Stimulated activated CD8-positive, alpha-beta memory T cell treated with anti-CD3 and anti-CD28 coated beads, Interleukin-7, amount 100 ng/mL, for 48 hours (primary cell): ENCODE measurements at places on chromosomes 3 and 15.

DNA sequence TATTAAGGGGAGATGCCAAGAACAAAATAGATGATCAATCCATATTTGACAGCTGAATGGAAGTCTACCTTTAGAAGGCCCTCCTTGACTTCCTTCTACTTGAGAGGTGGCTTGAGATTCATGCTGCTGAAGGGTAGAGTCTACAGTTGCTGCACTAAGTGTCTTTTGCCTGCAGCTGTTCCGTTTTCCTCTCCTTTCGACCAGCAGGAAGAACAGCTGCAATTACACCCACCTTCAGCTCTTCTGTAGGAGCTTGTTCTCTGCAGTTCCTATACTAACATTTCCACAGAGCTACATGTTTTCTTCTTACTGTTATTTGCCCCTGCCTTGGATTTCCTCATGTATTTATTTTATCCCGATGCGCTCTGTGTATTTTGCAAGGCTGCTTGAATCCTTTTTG lies 79.1 kb downstream of the ARRDC4 start:
- DNase-seq, result no peak

GRCh38 chr3:94299716-94300115 lies 236.9 kb downstream of the NSUN3 start:
- DNase-seq, result no peak

GRCh38 chr15:88701561-88702095 lies 62.8 kb downstream of the ISG20 start:
- DNase-seq, result no peak

- no peak for DNase-seq
Measured at GRCh38 chr3:156217674-156218352, 97.4 kb downstream of the KCNAB1 start.

DNA sequence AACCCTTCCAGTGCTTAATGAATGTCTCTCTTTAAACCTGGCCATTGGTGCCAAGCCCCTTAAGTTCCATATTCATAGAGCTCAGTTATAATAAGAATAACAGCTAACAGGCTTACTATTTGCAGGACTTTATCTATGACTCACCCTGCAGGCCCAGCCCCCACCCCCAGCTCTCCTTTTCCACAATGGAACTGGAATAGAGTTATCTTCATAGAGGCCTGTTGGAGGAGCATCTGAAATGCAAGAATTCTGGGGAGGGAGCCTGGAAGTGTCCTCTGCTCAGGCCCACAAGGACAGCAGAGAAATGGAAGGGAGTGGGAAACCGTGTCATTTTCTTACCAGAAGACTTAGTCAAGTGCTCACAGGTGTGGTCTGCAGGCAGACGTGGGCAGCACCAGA lies 52.8 kb downstream of the SEMA5B start:
- DNase-seq, result no peak

DNA sequence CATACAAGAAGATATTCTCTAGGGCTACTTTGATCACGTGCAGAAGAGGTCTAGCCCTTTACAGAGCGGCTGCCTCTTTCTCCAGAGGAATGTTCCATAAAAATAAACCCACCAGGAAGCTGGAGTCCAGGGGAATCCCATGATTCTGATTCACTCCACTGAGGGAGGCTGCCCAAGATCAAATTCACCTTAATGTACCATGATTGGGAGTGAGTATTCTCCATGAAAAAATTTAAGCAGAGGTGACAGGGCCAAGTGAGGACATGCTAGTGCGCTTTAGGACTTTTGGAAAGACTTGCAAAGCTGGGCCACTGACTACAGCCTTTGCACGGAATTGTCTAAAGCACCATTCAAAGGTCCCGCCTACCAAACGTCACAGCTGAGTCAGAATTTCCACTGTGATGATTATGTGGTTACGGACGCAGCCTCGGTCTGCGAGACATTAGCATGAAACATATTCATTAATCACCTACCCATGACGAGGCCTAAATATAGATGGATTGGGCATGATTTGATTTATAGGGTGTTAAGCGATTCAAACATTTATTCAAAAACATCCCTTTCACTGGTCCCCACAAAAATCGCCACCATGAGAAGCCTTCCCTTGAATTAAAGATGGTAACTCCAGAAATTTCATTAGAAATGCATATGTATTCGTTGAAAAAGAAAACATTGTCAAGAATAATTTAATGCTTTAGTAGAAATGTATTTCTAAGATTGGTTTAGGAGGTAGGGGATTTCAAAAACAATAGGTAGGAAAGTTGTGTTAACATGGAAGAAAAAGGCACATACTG lies 152.6 kb downstream of the GREM1 start:
- DNase-seq, result no peak

- no peak for DNase-seq
Measured at GRCh38 chr3:108393128-108393900, 97.0 kb downstream of the HHLA2 start.

GRCh38 chr3:23762214-23762613 lies 43.5 kb upstream of the UBE2E1 start:
- DNase-seq, result no peak

DNA sequence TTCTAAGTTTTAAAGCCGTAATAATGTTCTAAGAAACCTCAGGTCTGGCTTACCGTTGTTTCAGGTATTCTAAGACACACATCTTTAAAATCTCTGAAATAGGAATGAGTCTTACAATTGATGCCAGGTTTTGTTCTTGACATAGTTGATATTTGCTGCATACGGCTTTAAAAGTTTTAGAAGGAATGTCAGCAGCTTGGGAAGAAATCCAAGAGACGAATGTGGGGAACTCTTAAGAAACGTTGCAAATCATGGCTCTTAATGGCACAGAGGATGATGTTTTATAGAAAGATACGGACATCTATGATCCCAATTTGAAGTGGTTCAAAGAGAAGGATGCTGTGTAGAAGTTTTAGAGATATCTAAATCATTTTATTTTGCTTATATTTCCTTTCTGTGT lies 11.5 kb downstream of the NUDT16 start:
- DNase-seq, result no peak

DNA sequence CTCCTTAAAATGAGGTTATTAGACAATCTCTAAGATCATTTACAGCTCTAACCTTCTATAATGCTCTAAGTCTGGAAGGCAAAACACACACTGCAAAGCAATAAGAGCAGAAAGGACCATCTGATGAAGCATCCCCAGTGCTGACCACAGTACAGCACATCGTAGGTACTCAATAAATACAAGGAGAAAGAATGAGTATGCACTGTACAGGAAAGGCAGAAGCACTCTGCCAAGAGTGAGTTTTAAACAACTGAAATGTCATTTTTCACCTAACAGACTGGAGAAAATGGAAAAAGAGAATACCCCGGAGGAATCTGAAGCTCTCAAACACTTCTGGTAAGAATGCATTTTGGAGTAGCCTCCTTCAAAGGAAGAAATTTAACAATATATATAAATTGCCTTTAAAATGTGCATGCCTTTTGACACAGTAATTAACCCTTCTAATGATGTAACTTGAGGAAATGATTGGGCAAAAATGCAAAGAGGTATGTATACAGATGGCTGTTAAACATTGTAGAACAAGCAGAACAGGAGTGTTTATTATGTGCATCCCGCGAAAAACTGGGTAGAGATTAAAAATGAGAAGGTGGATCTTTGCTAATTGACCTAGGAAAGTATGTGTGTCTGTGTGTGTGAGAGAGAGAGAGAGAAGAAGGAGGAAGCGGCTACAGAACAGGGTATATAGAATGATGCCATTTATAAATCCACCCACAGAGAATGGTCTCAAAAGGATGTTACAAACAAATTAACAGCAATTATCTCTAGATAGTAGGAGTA lies 8.0 kb upstream of the OXTR start:
- DNase-seq, result no peak

DNA sequence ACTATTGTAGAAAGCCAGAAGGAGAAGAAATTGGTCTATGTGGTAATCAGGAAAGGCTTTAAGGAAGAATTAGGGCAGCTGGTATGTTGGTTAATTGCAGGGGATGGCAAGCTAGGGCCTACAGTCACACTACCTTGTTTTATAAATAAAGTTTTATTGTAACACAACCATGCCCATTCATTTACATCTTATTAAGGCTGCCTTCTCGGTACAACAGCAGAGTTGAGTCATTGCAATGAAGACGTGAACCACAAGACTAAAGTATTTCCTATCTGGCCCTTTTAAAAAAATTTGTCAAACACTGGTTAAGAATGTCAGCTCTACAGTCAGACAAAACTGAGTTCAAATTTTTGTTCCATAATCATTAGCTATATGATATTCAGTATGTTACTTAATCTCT lies 8.3 kb downstream of the SERPINI1 start:
- no peak for DNase-seq

- no peak for DNase-seq
Measured at GRCh38 chr3:134649106-134649705, 1.6 kb downstream of the KY start.

- DNase-seq, result no peak
Measured at GRCh38 chr15:67002368-67002767, 63.0 kb upstream of the SMAD3 start.

DNA sequence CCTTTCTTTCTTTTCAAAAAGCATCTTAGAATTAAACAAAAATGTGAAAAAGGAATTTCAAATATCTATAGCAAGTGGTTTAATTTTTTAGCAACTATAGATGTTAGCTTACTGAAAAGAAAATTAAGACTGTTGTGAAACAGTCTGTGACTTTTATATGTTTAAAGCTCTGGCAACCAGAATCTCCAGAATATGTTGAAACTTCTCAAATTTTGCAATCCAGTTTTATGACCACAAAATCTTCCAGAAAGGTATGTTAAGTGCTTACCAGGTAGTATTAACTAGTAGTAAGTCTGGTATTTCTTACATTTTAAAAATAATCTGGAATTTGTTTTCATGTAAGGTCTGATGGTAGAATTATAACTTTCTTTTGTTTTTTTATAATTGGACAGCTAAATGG lies 235.0 kb downstream of the SLC9A9 start:
- no peak for DNase-seq

DNA sequence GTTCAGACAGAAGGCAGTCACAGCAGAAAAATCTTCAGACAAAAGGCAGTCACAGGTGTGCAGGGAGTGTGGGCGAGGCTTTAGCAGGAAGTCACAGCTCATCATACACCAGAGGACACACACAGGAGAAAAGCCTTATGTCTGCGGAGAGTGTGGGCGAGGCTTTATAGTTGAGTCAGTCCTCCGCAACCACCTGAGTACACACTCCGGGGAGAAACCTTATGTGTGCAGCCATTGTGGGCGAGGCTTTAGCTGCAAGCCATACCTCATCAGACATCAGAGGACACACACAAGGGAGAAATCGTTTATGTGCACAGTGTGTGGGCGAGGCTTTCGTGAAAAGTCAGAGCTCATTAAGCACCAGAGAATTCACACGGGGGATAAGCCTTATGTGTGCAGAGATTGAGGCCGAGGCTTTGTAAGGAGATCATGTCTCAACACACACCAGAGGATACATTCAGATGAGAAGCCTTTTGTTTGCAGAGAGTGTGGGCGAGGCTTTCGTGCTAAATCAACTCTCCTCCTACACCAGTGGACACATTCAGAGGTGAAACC lies 27.6 kb downstream of the ZNF589 start:
- peak; percentile 69 for DNase-seq

DNA sequence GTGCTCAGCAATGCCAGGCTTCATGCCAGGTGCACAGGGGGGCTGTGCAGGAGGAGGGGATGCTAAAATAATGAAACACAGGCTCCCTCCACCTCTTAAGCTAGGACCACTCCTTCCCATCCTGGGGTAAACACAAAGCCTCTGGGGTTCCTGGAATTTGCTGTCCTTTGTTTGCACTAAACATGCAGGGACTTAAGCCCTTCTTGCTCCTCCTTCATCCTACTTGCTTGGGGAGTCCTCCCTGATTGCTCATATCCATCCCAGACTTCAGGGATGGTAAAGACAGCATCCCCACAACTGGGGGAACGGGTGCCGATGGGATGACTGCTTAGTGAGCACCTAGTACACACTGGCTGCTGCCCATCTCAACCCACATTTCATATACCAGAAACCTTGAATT lies 5.1 kb downstream of the LINGO1 start:
- DNase-seq, result no peak

DNA sequence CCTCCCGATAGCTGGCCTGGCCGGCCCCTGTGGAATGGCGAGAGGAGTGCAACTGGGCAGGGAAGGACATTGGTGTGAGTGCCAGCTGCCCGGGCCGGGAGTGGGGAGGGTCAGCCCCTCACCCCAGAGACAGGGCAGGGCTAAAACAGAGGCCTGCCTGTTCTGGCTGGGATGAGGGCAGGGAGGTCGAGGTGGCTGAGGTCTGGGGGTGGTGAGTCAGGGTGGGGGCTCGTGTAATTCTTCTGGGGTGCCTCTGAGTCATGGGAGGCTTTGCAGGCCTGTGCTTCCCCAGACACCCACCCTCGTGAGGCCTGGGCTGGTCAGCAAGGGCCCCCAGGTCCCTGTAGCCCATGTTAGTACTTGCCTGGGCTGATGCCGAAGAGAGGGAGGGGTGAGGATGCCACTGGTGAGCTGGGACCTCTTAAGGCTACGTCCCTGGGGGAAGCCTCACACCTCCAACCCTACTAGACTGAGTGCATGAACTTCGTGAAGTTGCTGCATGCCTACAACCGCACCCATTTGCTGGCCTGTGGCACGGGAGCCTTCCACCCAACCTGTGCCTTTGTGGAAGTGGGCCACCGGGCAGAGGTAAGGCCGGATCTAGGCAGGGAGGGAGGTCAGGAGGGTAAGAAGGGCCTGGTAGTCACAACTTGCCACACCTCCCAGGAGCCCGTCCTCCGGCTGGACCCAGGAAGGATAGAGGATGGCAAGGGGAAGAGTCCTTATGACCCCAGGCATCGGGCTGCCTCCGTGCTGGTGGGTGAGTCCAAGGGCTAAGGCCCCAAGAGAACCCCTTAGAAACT lies 1.7 kb downstream of the SEMA3B start:
- no peak for DNase-seq

- no peak for DNase-seq
Measured at GRCh38 chr3:160837394-160837980, 81.5 kb downstream of the PPM1L start.

GRCh38 chr3:141707741-141708203 lies 30.3 kb upstream of the RNF7 start:
- no peak for DNase-seq

DNA sequence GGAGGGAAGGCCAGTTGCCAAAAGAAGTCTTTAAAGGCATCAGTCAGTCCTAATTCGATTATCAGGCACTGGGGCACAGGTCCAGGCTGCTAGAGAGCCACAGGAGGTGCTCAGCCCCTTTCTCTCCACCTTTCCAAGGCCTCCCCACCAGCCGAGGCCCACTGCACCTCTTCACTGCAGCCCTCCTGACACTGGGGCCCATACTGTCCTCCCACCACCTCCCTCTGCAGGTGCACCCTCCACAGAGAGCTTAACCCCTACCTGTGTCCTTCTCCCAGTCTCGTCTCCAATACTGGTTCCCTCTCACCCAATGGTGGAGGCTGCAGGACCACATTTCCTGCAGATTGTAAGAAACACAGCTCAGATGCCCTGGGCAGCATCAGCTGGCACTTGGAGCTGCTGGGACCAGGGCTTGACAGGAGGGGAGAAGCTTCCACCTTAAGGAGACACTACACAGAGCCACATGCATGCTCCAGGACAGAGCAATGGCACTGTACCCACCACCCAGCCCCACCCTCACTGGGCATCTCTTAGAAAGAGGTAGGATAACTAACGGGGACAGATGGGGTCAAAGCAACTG lies 81.6 kb upstream of the PRR20G start:
- DNase-seq, result no peak
